ENCODE measurements at places on chromosomes 4 and X.

DNA sequence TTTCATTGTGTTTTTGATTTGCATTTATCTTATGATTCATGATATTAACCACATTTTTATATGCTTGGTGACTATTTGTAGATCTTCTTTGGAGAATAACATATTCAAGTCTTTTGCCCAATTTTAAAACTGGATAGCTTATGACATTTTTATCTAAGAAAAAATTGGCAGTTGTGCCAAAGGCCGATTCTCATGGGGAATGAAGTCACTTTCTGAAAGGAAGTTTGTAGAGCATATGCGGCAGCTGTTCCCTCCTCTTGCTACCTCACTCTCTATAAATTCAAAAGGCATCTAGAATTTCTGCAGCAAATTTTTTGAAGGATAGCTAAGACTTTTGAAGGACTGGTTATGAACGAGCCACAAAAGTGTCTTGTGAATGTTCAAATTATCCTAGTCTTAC is 2353.5 kb downstream of the ARAP2 start:
- no peak for DNase-seq

DNA sequence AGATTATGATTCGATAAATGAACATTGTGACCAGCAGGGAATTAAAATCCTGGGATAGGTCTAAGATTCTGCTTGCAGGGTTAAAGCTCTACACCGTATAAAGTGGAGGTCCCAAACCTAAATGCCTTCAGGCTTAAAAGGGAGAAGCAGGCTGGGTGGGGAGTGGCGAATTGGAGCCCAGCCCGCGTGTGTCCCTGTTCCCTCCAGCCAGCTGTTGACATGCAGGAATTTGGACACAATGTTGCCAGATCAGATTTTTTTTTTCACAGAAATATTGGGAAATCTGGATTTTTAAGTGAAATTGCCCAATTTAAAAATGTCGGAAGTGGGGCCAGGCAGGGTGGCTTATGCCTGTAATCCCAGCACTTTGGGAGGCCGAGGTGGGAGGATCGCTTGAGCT is 60.5 kb downstream of the ELF4 start:
- DNase-seq: no peak

- no peak for DNase-seq
Observed at GRCh38 chr4:176425035-176425434, 105.3 kb downstream of the SPCS3 start.

- no peak for DNase-seq
Observed at GRCh38 chr4:2924765-2925301, 38.4 kb downstream of the NOP14 start.

DNA sequence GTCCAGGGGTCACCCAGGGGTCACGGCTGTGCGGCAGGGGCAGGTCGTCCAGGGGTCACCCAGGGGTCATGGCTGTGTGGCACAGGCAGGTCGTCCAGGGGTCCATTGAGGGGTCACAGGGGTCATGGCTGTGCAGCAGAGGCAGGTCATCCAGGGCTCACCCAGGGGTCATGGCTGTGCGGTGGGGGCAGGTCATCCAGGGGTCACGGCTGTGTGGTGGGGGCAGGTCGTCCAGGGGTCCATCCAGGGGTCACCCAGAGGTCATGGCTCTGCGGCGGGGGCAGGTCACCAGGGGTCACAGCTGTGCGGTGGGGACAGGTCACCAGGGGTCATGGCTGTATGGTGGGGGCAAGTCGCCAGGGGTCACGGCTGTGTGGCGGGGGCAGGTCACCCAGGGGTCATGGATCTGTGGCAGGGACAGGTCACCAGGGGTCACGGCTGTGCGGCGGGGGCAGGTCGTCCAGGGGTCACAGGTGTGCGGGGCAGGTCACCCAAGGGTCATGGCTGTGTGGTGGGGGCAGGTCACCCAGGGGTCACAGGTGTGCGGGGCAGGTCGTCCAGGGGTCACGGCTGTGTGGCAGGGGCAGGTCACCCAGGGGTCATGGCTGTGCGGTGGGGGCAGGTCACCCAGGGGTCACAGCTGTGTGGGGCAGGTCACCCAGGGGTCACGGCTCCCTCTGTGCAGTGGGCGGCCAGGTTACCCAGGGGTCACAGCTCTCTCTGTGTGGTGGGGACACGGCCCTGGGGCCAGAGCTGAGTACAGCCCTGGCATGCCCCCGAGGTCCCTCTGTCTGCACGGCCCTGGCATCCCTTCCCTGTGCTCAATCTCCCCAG is 16.0 kb downstream of the ATP5ME start:
- no peak for DNase-seq

DNA sequence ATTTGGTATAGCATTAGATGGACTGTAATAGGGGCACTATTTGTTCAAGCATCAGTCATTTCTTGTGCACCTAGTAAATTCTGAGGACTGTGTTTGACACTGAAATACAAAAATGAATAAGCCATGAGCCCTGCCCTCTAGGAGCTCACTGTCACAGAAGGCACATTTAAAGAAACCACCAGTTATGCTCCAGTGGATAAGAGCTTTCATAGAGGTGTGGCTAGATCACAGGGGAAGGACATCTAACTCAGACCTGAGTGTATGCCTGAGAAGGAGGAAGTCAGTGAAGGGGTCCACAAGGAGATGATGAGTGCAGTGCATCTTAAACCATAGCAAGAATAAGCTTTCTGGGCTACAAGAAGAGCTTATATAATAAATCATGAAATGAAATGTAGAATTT is 40.1 kb downstream of the BTC start:
- DNase-seq: no peak

DNA sequence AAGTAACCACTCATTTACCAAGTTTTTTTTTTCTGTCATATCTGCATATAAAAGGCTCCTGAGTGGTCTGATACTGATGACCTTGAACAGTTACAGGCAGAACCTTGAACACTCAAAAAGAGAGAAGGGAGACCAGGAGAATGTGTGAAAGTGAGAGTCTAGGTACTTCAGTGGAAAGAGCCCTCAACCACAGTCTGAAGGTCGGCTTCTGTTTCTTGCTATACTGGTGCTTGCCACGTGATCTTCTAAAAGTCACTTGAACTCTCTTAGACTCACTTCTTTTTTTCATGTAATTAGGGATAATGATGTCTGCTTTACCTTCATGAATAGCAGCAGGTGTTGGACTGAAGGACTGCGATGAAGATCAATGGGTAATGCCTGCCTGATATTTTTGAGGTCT is 22.8 kb downstream of the GABRB1 start:
- DNase-seq: no peak

- DNase-seq: no peak
Observed at GRCh38 chrX:150329868-150330267, 33.2 kb upstream of the MAMLD1 start.

GRCh38 chr4:139528377-139529005 is 27.5 kb downstream of the SETD7 start:
- DNase-seq: no peak
